ENCODE measurements at places on chromosomes 13 and 19.

- DNase-seq = no peak
Observed at GRCh38 chr19:2477732-2478191, 1.8 kb downstream of the GADD45B start.

- no peak for DNase-seq
Observed at GRCh38 chr19:33784432-33784831, 12.2 kb upstream of the KCTD15 start.

DNA sequence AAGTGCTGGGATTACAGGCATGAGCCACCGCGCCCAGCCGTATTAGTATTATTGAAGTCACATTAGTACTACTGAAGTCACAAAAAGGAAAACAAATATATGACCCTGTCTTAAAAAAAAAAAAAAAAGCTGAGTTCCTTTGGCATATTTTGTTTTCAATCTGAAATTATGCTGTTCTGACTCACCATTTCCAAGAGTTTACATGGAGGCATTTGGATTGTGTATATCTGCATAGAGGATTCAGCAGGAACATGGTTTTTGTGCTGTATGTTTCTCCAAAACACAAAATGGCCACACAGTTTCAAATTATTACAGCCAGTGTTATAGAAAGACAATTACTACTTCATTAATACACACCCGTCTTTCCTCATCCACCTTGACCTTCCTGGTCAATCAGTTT lies 103.5 kb upstream of the TSC22D1 start:
- no peak for DNase-seq

DNA sequence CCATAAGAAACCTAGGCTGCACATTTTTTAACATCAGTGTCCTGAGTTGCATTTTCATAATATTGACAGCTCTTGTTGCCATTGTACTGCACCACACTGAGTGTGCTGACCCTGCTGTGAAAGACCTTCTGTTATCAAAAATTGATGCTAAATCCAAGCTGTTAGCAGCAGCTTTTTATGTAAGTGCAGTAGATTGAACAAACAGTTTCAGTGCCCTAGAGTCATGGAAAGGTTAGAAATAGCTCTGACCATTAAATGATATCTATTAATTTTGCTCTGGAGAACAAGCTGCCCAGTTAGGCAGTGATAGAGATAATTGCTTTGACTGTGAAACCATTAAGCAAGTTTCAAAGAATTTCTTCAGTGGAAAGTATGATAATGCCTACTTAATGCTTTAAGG lies 1289.2 kb upstream of the PCDH20 start:
- DNase-seq = no peak

DNA sequence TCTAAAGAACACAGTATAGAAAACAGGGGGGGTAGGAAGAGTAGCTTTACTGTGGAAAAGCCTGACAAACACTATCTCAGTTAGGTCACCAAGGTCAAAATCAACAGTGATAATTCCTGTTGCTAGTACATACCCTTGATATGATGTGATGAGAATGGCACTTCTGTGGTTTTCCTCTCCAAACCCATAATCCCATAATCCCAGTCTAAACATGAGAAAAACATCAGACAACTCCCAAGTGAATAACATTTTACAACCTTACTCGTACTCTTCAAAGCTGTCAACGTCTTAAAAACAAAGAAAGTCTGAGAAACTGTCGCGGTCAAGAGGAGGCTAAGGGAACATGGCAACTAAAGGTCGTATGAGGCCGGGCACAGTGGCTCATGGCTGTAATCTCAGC lies 137.6 kb downstream of the FOXO1 start:
- DNase-seq = no peak
